Retina (tissue), 1 donor: ENCODE measurements at places on chromosomes 16 and 17.

GRCh38 chr16:30553393-30553899 is 4.7 kb downstream of the ZNF764 start:
- DNase-seq: no peak

- DNase-seq: no peak
Observed at GRCh38 chr16:22055881-22056280, 36.5 kb upstream of the VWA3A start.

- DNase-seq: no peak
Observed at GRCh38 chr17:61131585-61131984, 268.1 kb upstream of the TBX2 start.

- no peak for DNase-seq
Observed at GRCh38 chr17:40915721-40916256, 21.7 kb downstream of the KRT23 start.

DNA sequence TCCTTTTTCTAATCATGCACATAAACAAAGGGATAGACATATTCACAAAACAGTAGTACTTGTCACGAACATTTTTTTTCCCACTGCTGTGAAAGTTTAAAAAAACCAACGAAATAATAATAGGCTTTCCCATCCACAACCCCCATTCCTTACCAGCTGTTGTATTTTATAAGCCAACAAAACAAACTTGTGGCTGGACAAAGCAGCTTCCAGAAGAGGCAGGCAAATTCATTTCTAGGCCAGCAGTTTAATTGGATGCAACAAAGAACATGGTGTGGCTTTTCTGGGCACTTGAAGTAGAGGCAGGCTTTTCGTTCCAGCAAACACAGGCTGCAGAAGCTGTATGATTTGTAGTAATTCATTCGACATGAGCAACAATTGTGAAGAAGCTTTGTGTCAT is 56.0 kb upstream of the FAM20A start:
- no peak for DNase-seq

GRCh38 chr16:17149904-17150483 is 320.8 kb downstream of the XYLT1 start:
- DNase-seq: no peak

DNA sequence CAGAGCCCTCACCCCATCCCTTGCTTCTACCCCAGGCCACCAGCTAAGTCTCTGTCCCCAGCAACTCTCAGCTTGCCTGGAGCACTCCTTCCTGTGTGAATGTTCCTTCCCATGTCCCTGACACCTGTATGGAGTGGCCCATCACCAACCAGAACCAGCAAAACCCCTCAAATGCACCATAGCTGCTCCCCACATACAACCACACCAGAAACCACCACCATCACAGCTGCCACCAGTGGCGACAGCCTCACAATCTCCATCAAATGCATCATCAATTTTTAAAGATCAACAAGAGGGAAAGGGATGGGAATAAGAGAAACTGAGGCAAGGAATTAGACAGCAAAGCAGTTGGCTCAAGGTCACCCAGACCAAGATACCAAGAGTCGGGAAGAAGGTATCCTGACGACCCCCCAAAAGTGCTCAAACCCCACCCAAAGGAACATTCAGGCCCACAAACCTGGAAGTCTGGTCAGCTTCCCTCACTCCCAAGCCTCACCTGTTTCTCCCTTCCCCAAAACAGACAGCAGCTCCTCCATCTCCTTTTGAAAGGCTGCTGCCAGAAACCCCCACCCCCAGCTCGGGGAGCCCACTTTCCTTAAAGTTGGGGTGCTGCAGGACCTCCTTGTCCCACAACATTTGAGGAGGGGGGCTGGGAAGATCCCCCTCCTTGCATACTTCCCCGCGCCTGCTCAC is 1.8 kb downstream of the SRCIN1 start:
- no peak for DNase-seq

DNA sequence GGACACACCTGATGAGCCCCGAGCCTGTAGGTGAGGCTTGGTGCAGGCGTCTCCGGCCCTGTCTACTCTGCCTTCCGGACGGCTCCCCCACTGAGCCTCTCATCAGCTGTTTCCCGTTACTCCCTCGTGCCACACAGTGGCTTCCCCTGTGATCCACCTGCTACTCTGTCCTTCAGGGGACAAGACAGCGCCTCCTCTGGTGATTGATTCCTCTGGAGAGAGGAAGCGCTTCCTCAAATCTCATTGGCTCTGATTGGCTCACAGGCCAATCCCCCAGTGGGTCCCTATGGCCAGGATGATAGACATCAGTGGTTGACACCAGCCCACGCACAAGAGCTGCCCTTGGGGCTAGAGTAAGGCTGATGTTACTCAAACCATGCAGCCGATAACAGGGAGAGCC is 24.0 kb downstream of the RNF213 start:
- DNase-seq: no peak

- no peak for DNase-seq
Observed at GRCh38 chr17:4480929-4481898, 17.5 kb upstream of the SPNS2 start.

DNA sequence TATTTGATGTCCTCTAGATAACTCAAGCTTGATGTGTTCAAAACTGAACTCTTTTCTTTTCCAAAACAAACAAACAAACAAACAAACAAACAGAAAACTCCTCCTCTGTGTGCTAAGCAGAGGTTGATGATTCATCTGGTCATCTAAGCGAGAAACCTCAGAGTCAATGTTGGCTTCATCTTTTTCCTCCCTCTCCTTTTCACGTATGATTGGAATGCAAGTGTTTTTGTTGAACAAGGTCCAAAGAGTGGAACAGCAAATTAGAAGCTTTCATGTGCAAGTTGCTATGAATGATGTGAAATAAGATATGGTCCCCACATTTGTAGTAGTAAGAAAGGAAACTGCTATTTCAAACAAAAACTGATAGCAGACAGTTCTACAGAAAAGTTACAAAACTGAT is 52.5 kb downstream of the TBX4 start:
- DNase-seq: no peak

DNA sequence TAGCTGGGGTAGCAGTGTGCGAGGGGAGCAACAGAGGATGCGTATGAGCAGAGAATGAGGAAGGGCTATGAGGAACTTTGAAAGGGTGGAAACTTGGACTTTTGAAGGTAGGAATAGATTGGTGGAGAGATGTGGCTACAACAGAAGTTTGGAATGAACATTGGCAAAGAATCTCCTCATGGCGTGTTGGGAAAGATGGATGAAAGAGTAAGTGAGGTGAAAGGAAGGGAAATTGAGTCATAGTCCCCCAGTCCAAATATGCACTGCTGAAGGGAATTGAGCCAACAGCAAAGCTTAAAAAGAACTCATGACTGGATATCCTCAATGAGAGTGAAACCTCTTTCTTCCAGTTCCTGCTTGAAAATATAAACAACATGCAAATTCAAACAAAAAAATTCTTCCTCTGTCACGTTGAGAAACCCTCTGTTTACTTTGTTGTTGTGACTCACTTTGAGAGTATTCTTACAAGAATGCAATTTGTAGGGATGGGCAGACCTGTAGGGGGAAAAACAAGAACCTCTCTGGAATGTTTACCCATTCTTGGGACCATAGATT is 313.2 kb upstream of the KCNJ16 start:
- DNase-seq: no peak

- DNase-seq: no peak
Observed at GRCh38 chr16:50706250-50706649, 12.8 kb downstream of the NOD2 start.

- DNase-seq: peak; percentile 53
Observed at GRCh38 chr16:47887496-47887895, 268.3 kb downstream of the ABCC12 start.

DNA sequence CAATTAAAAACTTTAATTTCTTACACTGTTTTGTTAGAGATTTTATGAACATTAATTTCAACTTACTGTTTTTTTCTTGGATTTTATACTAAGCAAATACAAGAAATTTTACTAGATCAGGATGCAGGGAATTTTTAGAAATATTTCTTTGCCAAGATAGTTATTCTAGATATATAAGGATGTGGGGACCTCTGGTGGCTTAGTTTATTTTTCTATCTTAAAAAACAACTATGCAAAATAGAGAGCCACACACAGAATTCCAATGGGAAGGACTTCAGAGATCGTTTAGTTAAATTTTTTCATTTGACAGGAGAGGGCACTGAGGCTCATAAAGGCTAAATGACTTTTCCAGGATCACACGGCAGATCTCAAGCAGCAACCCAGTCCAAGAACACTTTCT is 23.0 kb upstream of the CAPNS2 start:
- peak; percentile 3 for DNase-seq

DNA sequence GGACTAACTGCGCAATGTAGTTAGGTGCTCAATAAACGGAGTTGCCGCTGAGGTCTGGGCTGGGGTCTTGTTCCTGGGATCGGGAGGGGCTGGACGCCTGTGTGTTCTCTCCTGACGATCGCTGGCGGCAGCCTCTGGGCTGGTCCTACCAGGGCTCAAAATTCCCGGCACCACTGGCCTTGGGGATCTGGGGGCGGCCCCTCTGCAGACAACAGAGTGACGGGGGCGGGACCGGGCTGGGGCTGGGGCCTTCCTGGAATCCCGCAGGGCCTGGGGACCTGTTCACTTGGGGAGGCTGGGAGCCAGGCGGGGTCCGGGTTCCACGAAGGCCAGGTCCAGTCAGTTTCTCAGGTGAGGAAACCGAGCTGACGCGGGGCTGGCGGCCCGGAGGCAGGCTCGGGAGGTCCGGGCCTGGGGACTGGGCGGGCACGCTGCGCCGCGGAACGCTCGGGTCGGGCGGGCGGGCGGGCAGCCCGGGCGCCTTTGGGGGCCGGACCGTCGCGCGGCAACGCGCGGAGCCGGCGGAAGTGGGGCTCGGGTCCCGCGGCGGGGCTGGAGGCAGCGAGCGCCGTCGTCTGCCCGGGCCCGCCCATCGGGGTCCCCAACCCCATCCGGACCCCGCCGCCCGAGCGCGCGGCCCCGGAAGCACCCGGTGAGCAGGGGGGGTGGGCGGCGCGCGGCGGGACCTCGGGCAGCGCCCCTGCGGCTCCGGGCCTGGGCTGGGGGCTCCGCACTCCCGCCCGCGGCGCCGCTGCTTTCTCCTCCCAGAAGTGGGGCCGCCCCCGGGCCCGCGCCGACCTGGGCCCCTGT is at the start of gene PIGQ:
PIGQ (plus strand) TSS at position 524 of the 810 bp plus-strand sequence. CDS start 4,107 bp downstream, outside the sequence.
- DNase-seq: peak; percentile 71

DNA sequence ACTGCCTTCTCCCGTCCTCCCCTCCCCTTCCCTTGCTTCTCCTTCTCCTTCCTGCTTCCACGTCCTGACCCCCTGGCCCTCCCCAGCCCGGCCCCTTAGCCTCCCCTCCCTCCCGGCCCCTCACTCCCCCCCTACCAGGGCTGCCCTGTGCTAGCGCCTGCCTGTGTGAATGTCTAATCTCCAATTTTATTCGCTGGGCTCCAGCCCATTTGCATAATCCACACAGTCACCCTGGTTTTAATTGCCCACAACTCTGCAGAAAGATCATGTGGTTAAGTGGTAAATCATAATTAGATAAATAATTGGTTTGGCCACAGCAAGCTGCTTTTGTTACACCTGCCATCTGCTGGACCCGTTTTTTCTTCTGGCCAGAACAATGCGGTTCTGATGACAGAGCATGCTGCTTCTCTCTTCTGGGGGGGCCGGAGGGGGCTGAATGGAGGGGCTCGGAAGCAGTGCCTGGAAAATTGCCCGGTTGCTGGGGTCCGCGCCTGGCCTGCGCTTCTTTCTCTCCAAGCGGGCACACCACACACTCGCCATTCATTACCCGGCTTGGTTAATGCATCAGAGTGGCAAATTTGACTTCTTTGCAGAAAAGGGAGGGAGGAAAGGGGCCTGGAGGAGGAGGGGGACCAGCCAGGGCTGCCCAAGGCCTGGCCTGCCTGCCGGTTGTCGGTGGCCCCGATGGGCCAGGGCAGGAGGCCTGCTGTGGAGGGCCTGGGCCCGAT is 19.5 kb upstream of the GSE1 start:
- DNase-seq: peak; percentile 91

GRCh38 chr17:15418781-15419180 is 48.6 kb downstream of the CDRT4 start:
- no peak for DNase-seq

DNA sequence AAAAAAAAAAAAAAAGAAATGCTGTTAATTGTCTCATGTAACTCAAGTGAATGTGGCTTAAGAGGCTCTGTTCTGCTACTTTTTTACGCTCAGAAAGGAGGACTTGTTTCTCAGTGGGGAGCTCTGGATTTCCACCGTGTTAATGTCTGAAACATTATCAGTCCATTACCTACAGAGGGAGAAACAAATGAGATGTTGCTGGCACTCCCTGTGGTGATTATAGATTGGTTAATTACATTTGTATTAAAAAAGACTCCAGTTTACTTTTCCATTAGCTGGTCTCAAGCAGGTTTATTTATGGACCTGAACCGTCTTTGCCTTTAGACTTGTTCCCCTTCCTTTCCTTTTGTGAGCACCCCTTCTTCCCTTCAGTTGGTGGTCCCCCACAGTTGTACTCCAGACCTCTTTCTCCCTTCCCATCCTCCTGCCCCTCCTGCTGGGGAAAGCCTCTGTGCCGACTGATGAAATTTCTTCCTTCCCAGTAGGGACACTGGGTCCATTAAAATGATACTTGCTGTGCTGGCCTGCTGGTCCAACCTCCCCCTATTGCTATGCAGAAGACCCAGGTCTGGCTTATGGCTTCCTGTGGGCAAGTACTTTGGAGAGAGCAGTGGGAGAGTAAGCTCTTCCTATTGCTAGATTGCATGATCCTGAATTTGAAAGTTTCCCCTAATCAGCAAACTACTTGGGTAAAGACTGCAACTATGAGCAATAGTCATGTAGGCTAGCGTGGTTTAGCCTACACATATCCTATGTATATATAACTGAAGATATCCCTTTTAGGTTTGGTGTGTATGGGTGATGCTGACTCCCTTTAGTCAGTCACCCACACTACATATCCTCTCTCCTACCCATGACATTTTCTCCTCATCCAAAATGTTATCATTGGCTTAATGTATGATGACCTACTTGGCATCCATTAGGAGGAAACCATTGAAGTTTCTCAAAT is 8.1 kb downstream of the CDC6 start:
- DNase-seq: no peak

- no peak for DNase-seq
Observed at GRCh38 chr17:69710926-69711325, 296.4 kb downstream of the MAP2K6 start.

- DNase-seq: no peak
Observed at GRCh38 chr17:70080541-70081347, 5.7 kb downstream of the KCNJ16 start.

GRCh38 chr17:67392111-67392510 is 15.0 kb downstream of the PITPNC1 start:
- no peak for DNase-seq

GRCh38 chr17:44219108-44219615 is 313 bp downstream of the UBTF start:
- DNase-seq: peak; percentile 67

GRCh38 chr17:2238432-2239169 is 65.0 kb downstream of the SMG6 start:
- peak; percentile 37 for DNase-seq

GRCh38 chr16:65537336-65537735 is 415.5 kb upstream of the CDH11 start:
- DNase-seq: no peak

- DNase-seq: no peak
Observed at GRCh38 chr16:19842426-19843157, 42.1 kb downstream of the GPRC5B start.
